AG04450 (cell line): ENCODE measurements at places on chromosomes 3 and 15. TPM values are rescaled to one million over a fixed set of nuclear protein-coding genes. Genes with fewer than 3 reads are reported as not detected.
A peak's percentile ranks its signal among the peaks of the same experiment; 100 is the strongest.

DNA sequence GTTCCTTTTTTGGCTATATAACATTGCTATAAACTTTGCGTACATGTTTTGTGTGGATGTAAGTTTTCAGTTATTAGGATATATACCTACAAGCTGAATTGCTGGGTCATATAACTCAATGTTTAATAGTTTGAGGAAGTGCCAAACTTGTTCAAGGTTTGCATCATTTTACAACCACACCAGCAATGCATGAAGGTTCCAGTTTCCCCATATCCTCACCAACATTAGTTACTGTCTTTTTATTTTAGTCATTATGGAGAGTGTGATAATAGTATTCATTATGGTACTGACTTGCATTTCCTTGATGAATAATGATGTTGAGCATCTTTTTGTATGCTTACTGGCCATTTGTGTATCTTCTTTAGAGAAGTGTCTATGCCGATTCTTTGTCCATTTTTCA, 112.3 kb downstream of the NR1I2 start:
- no peak for DNase-seq

- DNase-seq: no peak
Observed at GRCh38 chr3:32862247-32862935, 44.6 kb downstream of the TRIM71 start.

- no peak for DNase-seq
Observed at GRCh38 chr15:29952225-29952624, 130.0 kb upstream of the TJP1 start.

- no peak for DNase-seq
Observed at GRCh38 chr3:7306901-7307300, 446.0 kb downstream of the GRM7 start.

DNA sequence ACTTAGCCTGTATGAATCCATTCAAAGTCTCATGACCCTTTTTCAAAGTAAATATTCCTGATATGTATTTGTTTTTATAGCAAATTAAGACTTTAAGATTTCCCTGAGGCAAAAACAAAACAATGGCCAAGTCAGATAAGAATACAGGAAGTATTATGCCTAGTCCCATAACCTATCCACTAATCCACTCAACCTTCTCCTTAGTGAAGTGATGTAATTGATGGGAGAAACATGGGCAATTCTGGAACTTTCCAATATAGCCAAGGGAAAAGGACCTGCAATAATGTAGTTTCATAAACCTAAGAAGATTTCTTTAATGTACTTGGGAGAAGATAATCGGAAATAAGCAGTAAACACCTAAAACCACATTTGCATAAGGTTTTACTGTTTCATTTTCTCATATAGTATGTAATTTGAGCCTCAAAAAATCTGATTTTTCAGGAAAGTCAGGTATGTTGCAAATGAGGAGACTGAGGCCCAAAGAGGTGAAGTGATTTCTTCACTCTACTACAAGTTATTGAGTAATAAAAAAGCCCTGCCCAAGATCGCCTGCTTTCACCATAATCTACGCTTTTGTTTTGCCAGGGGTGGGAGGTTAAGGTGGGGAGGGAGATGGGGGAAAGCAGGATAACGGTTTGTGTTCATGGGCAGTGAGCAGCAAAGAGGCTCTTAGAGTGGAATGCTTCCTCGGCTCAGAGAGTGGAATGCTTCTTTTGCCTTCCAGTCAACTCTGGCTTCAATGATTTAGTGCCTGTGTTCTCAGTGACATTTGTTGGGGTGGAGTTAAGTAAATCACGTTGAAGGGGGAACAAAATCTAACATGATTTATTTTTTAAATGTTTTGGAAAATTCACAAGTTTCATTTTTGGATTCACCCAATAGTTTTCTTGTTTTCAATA, 95.0 kb upstream of the FNDC3B start:
- DNase-seq: no peak

DNA sequence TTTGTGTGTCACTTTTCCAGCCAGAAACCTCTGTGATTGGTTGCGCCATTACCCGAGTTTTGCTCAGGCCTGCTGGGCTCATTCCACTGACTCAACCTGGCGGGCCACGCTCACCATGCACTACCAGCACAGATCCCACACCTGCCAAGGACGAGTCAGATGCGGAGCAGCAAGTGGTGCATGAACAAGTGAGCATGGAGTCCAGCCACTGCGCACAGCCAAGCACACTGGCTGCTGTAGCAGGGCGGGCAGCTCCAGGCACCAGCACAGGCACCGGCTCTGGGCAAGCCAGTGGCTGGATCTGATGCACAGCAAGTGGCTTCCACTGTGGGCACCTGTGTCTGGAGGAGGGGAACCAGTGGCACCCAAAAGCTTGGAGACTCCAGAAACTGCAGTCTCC, 110.4 kb downstream of the CBLB start:
- no peak for DNase-seq

DNA sequence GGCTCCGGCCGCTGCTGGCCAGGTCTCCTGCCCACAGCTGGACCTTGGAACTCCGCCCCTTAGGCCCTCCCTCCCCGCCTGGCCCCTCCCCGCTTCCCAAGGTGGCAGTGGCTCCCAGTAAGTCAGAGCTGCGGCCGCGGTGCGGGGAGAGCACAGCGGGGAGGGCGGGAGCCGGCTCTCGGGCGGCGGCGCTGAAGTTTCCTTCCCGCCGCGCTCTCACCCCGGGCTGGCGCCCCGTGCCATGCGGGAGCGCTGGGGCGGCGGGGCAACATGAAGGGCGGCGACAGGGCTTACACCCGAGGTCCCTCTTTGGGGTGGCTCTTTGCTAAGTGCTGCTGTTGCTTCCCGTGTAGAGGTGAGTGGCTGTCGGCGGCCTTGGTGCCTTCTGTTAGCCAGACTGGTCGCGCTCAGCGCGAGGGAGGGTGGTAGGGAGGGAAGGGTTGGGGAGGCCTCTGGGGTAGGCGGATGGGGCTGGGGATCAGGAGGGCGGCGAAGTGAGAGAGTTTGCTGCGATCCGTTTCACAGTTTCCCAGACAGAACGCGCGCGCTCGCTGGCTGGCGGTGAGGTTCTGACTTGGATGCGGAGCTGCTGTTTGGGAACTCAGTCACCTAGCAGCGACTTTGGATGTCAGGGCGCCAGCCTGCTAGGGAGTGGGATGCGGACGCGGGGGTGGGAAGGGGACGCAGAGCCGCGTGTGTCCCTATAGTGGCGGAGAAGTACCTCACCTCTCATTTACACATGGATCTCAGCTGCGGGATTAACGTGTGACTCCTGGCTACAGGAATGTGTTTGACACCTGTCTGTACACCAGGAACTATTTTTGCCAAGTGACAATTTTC, 145.5 kb upstream of the UMPS start:
- DNase-seq: no peak

- no peak for DNase-seq
Observed at GRCh38 chr3:107985496-107985895, 105.3 kb downstream of the CD47 start.

- no peak for DNase-seq
Observed at GRCh38 chr15:45674677-45675076, 39.8 kb downstream of the SQOR start.

- DNase-seq: peak; percentile 13
Observed at GRCh38 chr3:81581966-81582599, 179.4 kb downstream of the GBE1 start.

DNA sequence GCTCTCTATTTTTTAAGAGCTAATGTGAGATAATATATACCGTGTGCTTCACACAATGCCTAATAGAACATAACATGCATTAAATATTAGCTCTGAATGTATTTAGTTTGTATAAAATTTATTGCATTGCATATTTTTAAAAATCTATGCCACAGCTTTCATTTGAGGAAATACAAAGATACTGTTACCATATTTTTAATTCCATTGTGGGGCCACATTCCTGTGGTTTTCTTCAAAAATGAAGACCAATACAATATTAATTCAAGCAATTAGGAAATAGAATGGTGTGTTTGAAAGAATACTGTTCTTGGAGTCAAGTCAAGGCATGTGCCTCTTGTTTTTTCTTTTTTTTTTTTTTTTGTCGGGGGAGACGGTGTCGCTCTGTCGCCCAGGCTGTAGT, 95.4 kb upstream of the CADPS start:
- no peak for DNase-seq

GRCh38 chr3:81545572-81545971, 215.9 kb downstream of the GBE1 start:
- no peak for DNase-seq

- no peak for DNase-seq
Observed at GRCh38 chr3:66411474-66411873, 89.3 kb downstream of the LRIG1 start.

DNA sequence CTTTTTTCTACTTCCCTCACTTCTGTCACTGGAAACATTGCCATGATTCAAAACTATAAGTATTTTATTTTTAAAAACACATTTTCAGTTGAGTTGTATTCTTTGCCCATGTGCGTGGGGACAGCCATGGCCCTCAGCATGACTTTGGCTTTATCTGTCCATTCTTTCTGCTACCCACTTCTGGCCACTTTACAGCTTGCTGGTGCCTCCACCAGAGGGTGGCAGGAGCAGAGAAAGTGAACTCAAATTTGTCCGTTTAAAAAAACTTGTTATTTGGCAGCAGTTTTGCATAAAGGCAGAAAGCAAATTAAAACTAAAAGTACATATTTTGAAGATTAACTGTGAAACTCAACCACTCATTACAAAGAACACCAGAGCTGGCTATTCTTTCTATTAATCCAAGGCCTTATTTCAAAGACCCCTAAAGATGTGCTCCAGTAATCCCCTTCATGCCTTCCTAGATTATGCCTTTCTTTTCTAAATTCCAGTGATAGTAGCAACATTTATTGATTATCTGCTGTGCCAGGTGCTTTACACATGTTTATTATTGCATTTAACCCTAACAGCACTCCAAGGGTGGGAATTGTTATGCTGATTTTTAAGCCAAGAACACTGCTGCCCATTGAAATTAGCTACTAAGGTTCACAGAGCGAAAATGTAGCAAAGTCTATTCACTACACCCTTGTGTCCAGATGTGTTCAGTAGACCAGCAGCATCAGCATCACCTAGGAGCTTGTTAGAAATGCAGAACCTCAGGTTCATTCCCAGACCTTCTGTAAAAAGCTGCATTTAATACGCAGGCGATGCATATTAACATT, 134.8 kb downstream of the THRB start:
- DNase-seq: no peak

- no peak for DNase-seq
Observed at GRCh38 chr15:84960391-84961113, 21.1 kb upstream of the PDE8A start.

DNA sequence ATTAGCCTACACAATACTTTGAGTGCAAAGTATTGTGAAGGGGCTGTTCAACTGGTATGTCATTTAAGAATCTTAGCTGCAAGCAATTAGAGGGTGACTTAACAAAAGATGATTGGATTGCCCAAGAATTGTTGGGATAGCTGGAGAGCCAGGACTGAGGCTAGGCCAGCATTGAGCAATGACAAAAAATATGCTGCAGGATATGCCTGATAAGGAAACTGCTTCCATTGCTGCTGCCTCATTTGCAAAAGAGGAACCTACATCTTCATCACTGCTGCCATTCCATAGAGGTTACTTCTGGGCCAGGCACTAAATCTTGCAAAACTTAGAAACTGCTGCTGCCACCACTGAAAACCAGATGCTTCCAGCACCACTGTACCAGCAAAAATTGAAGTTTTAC, 108.0 kb upstream of the TBC1D5 start:
- DNase-seq: no peak

- DNase-seq: peak; percentile 66
Observed at GRCh38 chr3:198071602-198072287, 111.7 kb downstream of the LMLN start.

DNA sequence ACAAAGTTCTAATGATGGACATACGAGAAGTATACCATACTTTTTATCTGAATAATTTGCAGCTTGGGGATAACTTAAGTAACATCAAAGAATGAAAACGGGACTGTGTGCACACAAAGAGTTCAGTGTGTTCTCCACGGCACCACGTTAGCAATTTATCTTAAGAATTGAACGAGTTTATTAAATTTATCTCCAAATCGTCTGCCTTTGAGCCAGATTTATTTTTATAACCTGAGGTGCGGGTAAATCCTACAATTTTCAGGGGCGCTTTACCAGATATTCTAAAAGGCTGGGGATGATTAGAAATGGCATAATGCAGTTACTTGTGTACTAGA, 3.5 kb downstream of the CHD2 start:
- DNase-seq: no peak

GRCh38 chr3:187641320-187642016, 28.7 kb downstream of the SST start:
- no peak for DNase-seq

DNA sequence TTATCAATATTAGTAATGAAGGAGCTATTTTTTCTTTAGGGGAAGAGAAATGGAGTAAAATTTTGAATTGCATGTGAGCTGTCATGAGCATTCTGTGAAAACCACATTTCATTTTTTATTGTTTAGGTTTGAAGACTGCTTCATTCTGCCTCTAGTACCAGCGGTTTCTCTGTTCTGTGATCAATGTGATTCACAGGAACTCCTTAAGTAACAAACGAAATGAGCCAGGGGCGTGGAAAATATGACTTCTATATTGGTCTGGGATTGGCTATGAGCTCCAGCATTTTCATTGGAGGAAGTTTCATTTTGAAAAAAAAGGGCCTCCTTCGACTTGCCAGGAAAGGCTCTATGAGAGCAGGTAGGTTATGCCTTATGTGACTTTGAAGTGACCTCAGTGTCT, 13.0 kb downstream of the NIPA2 start:
- no peak for DNase-seq

GRCh38 chr3:17313746-17314145, 428.7 kb downstream of the TBC1D5 start:
- DNase-seq: no peak

GRCh38 chr15:68526269-68526668, 52.5 kb upstream of the CORO2B start:
- no peak for DNase-seq

- no peak for DNase-seq
Observed at GRCh38 chr3:101124125-101124524, 130.9 kb upstream of the ABI3BP start.

- DNase-seq: no peak
Observed at GRCh38 chr15:74964794-74965193, 8.2 kb upstream of the RPP25 start.

Gene NPAP1
- not detected in 2 replicates for polyA plus RNA-seq

Gene MOBP
- not detected in 2 replicates for polyA plus RNA-seq

Gene CSTA
- 0.58 and 1.0 TPM in 2 replicates for polyA plus RNA-seq

Gene CCR3
- polyA plus RNA-seq: not detected in 2 replicates

Gene THRB
- polyA plus RNA-seq: 0.02 TPM in 1 of 2 replicates, not detected in the other

Gene SCG5
- 39.2 and 44.4 TPM in 2 replicates for polyA plus RNA-seq

Gene RETNLB
- not detected in 2 replicates for polyA plus RNA-seq

Gene C2CD4A
- not detected in 2 replicates for polyA plus RNA-seq

Gene NXPE3
- polyA plus RNA-seq: 39.6 and 41.1 TPM in 2 replicates

Gene ZNF774
- polyA plus RNA-seq: 1.1 and 2.3 TPM in 2 replicates

Gene PTH1R
- polyA plus RNA-seq: 0.05 and 0.09 TPM in 2 replicates

Gene VEPH1
- polyA plus RNA-seq: 27.3 and 36.4 TPM in 2 replicates
